ENCODE measurements at places on chromosomes 13 and 19.

- no peak for DNase-seq
Observed at GRCh38 chr19:17888260-17888659, 16.5 kb downstream of the SLC5A5 start.

GRCh38 chr13:113854238-113855011 lies 9.5 kb downstream of the GAS6 start:
- DNase-seq, result peak; percentile 56

DNA sequence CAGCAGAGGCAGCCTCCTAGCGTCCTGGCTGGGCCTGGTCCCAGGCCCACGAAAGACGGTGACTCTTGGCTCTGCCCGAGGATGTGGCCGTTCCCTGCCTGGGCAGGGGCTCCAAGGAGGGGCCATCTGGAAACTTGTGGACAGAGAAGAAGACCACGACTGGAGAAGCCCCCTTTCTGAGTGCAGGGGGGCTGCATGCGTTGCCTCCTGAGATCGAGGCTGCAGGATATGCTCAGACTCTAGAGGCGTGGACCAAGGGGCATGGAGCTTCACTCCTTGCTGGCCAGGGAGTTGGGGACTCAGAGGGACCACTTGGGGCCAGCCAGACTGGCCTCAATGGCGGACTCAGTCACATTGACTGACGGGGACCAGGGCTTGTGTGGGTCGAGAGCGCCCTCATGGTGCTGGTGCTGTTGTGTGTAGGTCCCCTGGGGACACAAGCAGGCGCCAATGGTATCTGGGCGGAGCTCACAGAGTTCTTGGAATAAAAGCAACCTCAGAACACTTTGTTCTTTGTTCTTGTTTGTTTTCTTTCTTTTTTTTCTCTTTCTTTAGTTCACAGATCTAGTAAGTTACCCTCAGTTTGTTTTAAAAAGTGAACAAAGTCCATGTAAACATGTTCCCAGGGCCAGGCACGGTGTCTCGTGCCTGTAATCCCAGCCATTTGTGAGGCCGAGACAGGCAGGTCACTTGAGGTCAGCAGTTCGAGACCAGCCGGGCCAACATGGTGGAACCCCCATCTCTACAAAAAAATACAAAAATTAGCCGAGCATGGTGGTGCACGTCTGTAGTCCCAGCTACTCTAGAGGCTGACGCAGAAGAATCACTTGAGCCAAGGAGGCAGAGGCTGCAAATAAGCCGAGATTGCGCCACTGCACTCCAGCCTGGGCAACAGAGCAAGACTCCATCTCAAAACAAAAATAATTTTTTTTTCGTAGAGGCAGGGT lies 10.2 kb downstream of the ANGPTL4 start:
- no peak for DNase-seq

DNA sequence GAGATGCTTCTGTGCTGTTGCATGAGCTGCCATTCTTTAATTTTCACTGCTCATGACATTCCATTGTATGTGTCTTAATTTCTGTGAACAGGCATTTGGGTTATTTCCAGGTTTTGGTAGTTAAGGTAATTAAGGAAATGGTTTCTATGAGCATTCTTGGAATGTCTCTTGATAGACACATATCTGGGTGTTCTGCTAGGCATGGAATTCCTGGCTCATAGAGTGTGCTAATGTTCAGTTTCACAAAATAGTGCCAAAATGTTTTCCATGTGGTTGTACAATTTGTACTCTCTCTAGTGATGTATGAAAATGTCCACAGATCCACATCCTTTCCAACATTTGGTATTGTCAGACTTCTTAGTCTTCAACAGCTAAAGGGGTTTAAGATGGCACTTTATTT lies 680.9 kb upstream of the SGCG start:
- no peak for DNase-seq

- DNase-seq, result no peak
Observed at GRCh38 chr13:73222627-73223305, 164.0 kb downstream of the KLF5 start.

DNA sequence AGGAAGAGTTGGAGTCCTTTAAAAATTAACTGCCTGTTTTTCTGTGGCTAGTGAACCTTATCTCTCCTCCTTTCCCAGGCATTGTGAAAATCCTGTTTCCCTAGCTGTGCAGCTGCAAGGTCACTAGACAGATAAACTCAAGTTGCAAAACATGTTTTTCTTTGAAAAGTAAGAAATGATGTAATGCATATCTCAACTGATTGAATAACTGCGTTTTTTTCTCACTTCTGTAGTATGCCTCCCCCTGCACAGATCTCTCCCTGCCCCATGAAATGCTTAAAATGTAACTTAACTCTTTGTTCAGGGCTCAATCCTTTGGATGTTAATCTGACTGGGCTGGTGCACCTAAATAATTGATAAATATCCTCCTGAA lies 27.7 kb upstream of the CYSLTR2 start:
- peak; percentile 55 for DNase-seq

DNA sequence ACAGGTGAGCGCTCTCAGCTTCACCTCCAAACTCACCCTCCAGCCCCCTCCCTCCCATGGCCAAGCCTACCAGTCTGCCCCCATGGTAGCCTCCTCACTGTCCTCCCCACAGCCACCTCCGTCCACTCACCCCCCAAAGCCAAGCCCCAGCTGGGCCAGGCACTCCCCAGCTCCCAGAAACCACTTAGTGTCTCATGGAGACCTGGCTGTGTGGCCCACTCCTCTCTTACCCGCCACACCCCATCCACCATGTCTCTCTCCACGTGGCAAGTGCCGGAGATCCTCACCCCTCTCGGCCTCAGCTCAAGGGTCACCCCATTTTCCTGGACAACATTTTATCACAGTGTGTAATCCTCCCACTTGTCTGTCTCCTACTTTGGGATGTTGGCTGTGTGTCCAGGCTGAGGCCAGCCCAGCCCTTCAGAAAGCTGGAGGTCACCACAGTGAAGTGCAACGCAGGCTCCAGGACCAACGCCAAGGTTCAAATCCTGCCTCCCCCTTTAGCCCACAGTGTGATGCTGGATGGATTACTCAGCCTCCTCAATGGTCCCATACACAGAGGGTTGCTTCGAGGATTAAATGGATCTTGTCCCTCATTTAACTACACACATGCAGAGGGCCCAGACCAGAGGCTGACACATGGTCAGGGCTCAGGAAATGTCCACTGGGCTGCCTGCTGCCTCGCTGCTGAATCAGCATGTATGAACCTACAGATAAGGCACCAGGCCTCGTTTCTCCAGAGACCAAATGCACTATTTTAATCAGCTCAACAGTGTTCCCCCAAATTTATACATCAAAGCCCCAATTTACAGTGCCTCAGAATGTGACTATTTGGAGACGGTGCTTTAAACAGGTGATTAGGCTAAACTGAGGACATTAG lies 71.3 kb downstream of the CEBPG start:
- no peak for DNase-seq

DNA sequence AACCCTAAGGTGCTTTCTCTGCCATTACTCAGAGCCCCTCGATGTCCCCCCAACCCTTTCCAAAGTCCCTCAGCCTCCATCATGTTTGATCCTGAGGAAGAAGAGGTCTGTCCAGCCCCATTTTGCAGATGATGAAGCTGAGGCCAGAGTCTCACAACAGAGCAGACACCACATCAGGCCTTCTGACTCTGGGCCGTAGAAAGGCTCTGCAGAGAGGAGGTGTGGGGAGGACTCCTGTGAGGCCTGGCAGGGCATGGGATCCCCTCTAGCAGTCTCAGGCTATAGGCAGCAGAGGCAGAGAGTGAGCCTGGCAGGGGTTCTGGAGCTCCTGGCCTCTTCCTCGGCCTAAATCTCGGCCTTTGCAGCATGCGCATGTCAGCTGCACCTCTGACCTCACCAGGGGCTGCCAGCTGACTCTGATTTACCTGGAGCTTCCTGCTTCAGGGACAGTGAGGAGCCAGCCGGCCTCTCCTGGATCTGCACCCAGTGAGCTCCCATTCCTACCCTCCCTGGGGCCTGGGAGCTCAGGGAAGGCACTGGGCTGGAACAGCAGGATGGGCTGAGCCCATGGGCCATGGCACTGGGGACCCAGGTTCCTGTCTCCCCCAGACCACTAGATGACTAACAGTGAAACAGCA lies 41.7 kb upstream of the VSTM2B start:
- no peak for DNase-seq

GRCh38 chr13:78060966-78061365 lies 142.3 kb upstream of the EDNRB start:
- no peak for DNase-seq

GRCh38 chr19:14073261-14073924 lies 807 bp downstream of the MISP3 start:
- DNase-seq, result peak; percentile 72

GRCh38 chr13:56412856-56413255 lies 727.9 kb upstream of the PRR20A start:
- no peak for DNase-seq

DNA sequence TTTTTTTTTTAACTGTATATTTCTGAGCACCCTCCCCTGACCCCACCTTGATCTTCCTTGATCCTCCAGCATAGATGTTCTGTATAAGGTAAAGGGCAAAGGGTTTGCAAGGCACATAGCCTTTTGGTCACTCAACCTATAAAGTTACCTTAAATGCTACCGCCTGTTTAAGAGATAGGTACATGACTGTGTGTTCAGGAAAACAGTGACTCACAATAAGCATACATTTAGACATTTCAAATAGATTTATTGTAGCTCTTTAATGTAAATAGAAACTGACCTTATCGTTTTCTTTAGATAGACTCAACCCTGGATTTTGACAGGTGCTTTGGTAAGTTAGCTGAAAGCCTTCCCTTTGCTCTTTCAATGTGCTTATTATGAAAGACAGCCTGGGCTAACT lies 15.2 kb upstream of the SLC10A2 start:
- DNase-seq, result no peak

DNA sequence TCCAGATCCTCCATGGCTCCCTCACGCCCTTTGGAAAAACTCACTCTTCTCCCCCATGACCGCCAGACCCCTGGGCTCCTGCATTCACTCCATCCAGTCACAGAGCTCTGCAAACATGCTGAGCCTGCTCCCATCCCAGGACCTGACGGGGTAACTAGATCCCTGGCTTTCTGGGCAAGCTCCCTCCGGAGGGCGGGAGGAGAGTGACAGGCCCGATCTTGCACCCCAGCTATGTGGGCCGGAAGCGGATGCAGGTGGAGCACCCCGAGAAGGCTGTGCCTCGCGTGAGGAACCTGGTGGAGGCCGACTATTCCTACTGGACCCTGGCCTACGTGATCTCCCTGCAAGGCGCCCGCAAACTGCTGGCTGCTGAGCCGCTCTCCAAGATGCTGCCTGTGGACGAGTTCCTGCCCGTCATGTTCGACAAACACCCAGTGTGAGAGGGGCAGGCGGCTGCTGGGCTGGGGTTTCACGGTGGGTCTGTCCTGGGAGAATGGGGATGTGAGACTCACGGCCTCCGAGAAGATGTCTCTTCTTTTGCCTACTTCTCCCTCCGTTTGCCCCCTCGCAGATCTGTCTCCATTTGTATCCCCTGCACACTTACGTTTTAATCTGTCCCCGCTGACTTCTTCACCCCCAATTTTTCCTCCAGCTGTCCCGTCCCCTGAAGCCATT lies 25.2 kb downstream of the COLGALT1 start:
- no peak for DNase-seq

DNA sequence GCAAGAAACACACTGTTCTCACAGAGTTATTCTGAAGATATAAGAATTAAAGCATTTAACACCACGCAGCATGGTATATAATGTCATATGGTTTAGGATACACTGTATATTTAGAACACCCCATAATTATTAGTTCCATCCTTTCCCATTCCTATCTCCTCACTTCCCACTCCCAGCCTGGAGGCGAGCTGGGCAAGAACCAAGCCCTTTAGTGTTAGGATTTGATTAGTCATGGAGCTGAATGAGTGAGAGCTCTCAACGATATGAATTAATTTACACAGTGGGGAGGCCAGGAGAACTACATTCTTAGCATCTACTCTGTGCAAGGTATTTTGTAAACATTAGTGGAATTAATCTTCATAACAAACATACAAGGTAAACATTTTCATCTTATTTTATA lies 934.3 kb downstream of the DIAPH3 start:
- DNase-seq, result no peak

DNA sequence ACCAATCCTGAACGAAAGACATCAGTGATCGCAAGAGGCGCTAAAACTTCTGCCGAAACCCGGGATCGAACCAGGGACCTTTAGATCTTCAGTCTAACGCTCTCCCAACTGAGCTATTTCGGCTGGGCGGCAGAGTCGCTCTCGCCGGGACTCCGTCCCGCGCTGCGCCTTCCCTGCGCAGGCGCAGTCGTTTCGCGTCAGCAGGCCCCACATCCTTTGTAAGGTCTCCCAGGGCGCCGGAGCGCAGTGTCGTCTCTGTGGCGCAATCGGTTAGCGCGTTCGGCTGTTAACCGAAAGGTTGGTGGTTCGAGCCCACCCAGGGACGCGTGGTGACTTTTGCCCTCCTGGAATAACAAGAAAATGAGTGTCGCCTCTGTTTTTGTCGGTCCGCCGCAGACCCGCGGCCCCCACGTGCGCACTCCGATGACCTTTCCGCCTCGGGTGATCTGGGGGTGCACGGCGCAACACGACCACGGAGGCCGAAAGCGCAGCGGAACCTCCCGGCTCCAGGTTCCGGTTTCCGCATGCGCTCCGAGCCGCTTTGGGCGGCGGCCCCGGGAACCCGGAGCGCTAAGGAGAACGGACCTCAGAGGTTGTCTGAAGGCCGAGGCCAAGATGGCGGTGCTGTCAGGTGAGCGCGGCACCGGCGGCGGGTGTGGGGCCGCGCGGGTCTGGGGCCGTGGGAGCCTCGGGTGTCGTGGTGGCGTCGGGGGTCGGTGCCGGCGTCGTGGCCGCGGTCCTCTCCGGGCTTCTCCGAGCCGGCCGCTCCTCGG lies at the start of gene NDUFS7:
NDUFS7 (plus strand) TSS at position 596 of the 773 bp plus-strand sequence; CDS start at position 616, 20 bp downstream.
- peak; percentile 90 for DNase-seq

GRCh38 chr19:43720936-43721335 lies 5.1 kb downstream of the IRGC start:
- no peak for DNase-seq

- DNase-seq, result no peak
Observed at GRCh38 chr13:77896977-77897376, 21.7 kb downstream of the EDNRB start.

GRCh38 chr13:72469906-72470305 lies 257.5 kb downstream of the MZT1 start:
- DNase-seq, result no peak

- DNase-seq, result no peak
Observed at GRCh38 chr13:91459485-91459884, 61.1 kb downstream of the GPC5 start.

GRCh38 chr19:6677883-6678689 lies 8.1 kb upstream of the TNFSF14 start:
- DNase-seq, result no peak

GRCh38 chr19:23382955-23383354 lies 12.3 kb downstream of the ZNF91 start:
- no peak for DNase-seq

GRCh38 chr13:42617221-42617620 lies 43.3 kb downstream of the TNFSF11 start:
- no peak for DNase-seq

Measured in KBM-7 (cell line).